AML-193 (cell line): ENCODE measurements at places on chromosomes 3 and 15.

GRCh38 chr3:186722457-186722856, 5.3 kb downstream of the KNG1 start:
- no peak for DNase-seq

- DNase-seq, result no peak
These were observed 114.4 kb downstream of the VGLL4 start for GRCh38 chr3:11529281-11529680.

GRCh38 chr3:36991923-36992805, 767 bp downstream of the EPM2AIP1 start:
- DNase-seq, result no peak

GRCh38 chr3:12287727-12288181, 1.1 kb upstream of the PPARG start:
- no peak for DNase-seq

- no peak for DNase-seq
These were observed 35.2 kb downstream of the U2SURP start for GRCh38 chr3:143036557-143036956.

- no peak for DNase-seq
These were observed 27.3 kb upstream of the TMCO5A start for GRCh38 chr15:37907136-37907535.

DNA sequence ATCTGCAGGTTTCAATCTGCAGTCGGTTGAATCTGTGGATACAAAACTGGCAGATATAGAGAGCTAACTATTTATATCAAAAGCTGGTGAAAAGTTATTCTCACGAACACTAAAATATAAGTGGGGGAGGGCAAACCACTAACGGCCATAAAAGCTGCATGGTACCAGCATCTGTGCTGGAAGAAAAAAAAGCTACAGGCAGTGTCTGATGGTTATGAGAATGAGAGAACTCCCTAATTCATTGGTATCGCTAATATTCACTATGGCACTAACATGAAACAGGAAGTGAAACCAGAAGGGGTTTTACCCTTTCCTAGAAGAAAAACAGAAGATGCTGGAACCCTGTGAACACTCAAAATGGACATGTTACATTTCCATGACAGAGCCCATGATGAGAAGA, 15.9 kb downstream of the CEP70 start:
- no peak for DNase-seq

- DNase-seq, result no peak
These were observed 557.6 kb downstream of the IGSF11 start for GRCh38 chr3:118476885-118477618.

- DNase-seq, result no peak
These were observed 572.2 kb downstream of the GRM7 start for GRCh38 chr3:7433073-7433472.
